ENCODE measurements at places on chromosomes 1 and 21. TPM values are rescaled to one million over a fixed set of nuclear protein-coding genes. Genes with fewer than 3 reads are reported as not detected.

FLG2 gene
- not detected for total RNA-seq

SLAMF6 gene
- total RNA-seq: 23.9 TPM

TEX38 gene
- total RNA-seq: not detected

KIF14 gene
- total RNA-seq: 35.8 TPM

NPHS2 gene
- not detected for total RNA-seq

HES3 gene
- not detected for total RNA-seq

POU3F1 gene
- not detected for total RNA-seq

SLAMF8 gene
- 0.73 TPM for total RNA-seq

MTMR11 gene
- total RNA-seq: 1.0 TPM

TMPRSS15 gene
- total RNA-seq: not detected

NR1I3 gene
- total RNA-seq: not detected

FAM20B gene
- 28.6 TPM for total RNA-seq

FOXD3 gene
- not detected for total RNA-seq

DYNLT5 gene
- total RNA-seq: not detected

SAMD11 gene
- not detected for total RNA-seq

KRTAP7-1 gene
- not detected for total RNA-seq

FAM177B gene
- total RNA-seq: not detected

SYTL1 gene
- 81.0 TPM for total RNA-seq

ADGRL2 gene
- not detected for total RNA-seq

KLF17 gene
- total RNA-seq: not detected

RAB3B gene
- 0.08 TPM for total RNA-seq

TDRD5 gene
- total RNA-seq: not detected

DIRAS3 gene
- total RNA-seq: not detected

SLC5A9 gene
- not detected for total RNA-seq

SLC44A5 gene
- 0.21 TPM for total RNA-seq

RCSD1 gene
- total RNA-seq: 145 TPM

PGLYRP4 gene
- total RNA-seq: not detected

MTARC2 gene
- total RNA-seq: not detected

DEPDC1 gene
- 28.7 TPM for total RNA-seq

TXNIP gene
- total RNA-seq: 195 TPM

RIMS3 gene
- total RNA-seq: 6.2 TPM

MTOR gene
- total RNA-seq: 55.9 TPM

HAO2 gene
- not detected for total RNA-seq

TMEM61 gene
- total RNA-seq: not detected

OR6N1 gene
- not detected for total RNA-seq

S100A2 gene
- not detected for total RNA-seq

DPM3 gene
- 53.2 TPM for total RNA-seq

CYYR1 gene
- total RNA-seq: not detected

KIF17 gene
- total RNA-seq: not detected

OVAAL gene
- total RNA-seq: not detected

RHEX gene
- not detected for total RNA-seq

ITGB2 gene
- total RNA-seq: 530 TPM

MRPL37 gene
- 115 TPM for total RNA-seq

GUCA2A gene
- total RNA-seq: not detected

TOR3A gene
- 50.4 TPM for total RNA-seq

SPATA21 gene
- not detected for total RNA-seq

FNBP1L gene
- 0.10 TPM for total RNA-seq

RBP7 gene
- not detected for total RNA-seq

SLC35D1 gene
- total RNA-seq: 11.2 TPM

S100A10 gene
- 540 TPM for total RNA-seq

PBX1 gene
- not detected for total RNA-seq

DCAF6 gene
- 22.6 TPM for total RNA-seq

F5 gene
- total RNA-seq: 1.6 TPM

CR1L gene
- not detected for total RNA-seq

UBASH3A gene
- total RNA-seq: 74.0 TPM

ADAMTS4 gene
- total RNA-seq: 0.82 TPM

BCAR3 gene
- total RNA-seq: 0.79 TPM

All from activated CD8-positive, alpha-beta T cell treated with anti-CD3 and anti-CD28 coated beads, Interleukin-2, amount 10 ng/mL, durations not matched to agents 7 days and 5 days (primary cell).